Stimulated activated CD8-positive, alpha-beta memory T cell treated with anti-CD3 and anti-CD28 coated beads, Interleukin-4, amount 100 ng/mL, for 4 hours (primary cell): ENCODE measurements at places on chromosomes 11 and 22.

- DNase-seq, result no peak
These were observed 2.6 kb downstream of the TAGLN start for GRCh38 chr11:117201658-117202305.

DNA sequence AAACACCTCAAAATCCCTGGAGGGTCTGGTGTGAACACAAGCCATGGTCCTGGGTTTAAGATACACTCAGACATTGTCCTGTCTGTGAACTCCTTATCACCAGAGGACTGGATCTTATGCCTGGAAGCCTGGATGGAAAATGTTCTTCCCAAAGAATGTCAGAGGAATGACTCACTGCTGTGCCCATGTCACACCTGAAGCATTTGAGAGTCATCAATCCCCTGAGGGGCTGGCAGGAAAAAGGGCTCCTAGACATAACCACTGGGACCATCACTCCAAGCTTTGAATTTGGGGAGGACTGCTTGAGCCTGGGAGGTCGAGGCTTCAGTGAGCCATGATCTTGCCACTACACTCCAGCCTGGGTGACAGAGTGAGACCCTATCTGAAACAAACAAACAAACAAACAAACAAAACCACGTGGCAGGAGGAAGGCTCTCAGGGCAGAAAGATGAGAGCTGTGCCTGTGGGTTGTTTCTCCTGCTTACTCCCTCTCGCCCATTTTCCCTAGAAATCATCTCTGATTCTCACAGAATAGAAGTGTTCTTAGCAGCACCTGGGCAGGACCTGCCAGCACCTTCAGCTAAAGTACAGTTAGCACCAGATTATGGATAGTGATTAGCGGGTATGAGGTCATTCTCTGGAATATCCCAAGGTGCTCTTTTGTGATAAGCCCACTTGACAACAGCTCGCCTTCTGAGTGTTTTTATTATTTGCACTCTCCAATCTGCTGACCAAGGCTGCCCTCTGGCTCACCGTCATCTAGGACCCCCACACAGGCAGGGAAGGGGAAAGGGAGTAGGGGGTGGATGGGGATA is 11.9 kb upstream of the PRG2 start:
- DNase-seq, result no peak

GRCh38 chr11:103970701-103971249 is 65.7 kb upstream of the DDI1 start:
- no peak for DNase-seq

DNA sequence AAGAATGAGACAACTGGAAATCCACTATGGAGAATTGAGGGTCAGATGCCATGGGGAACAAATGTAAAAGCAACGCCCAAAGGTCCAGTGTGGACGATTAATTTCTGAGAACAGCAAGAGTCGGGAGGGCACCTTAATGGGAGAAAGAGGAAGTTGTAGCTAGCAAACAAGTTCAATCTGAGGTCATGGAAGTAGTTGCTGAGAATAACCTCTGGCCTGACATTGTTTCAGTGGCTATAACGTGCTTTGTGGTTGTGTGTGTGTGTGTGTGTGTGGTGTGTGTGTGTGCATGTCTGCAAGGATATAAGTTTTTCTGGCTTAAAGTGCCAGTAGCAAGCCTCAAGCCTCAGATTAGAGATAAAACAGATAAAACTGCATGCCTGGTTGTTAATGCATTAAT is 1630.1 kb upstream of the TENM4 start:
- DNase-seq, result no peak

GRCh38 chr11:118629761-118630661 is 22.6 kb downstream of the PHLDB1 start:
- DNase-seq, result no peak

GRCh38 chr11:69640260-69640994 is 529 bp upstream of the CCND1 start:
- DNase-seq, result no peak

GRCh38 chr11:47176328-47177228 is at the start of gene ARFGAP2:
Gene ARFGAP2, minus strand, starts transcription at chr11:47176879. Its CDS starts 26 bp downstream, at chr11:47176853.
- DNase-seq, result peak; percentile 92

GRCh38 chr11:78451371-78452150 is 33.9 kb upstream of the GAB2 start:
- no peak for DNase-seq

- no peak for DNase-seq
These were observed 23.1 kb upstream of the IRAG1 start for GRCh38 chr11:10716543-10717259.

GRCh38 chr11:46121724-46122477 is 647 bp upstream of the PHF21A start:
- peak; percentile 50 for DNase-seq

DNA sequence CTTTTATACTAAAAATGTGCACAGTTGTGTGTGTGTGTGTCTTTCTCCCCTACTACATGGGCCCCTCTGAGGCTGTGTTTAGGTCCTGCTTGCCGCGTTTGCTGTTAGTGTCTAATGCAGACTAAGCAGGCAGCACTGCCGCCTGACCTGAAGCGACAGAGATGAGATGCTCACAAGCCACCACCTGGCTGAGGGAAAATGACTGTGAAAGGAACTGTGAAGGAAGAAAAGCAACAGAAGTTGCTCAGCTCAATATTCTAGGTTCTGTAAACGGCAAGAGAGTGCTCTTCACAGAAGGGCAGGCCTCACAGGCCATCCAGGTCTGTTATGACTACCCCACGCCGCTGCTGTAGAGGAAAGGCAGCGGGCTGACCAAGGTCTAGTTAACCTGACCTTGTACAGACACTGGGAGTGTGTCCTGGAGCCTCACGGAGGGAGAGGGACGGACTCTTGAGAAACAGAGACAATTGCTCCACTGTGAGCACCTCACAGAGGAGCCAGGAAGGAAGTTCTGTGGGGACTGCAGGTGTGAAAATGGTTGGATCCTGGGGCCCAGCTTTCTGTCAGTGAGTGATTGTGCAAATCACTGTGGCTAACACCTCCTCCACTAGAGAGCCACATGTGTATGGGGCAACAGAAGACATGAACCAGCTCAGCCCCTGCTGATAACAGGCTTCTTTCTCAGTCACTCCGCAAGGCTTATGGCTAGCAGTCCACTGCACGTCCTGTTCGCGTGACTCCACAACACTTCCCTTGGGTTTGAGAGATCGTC is 31.3 kb upstream of the YPEL1 start:
- peak; percentile 12 for DNase-seq

GRCh38 chr11:69353696-69354544 is 60.0 kb downstream of the MYEOV start:
- DNase-seq, result no peak

DNA sequence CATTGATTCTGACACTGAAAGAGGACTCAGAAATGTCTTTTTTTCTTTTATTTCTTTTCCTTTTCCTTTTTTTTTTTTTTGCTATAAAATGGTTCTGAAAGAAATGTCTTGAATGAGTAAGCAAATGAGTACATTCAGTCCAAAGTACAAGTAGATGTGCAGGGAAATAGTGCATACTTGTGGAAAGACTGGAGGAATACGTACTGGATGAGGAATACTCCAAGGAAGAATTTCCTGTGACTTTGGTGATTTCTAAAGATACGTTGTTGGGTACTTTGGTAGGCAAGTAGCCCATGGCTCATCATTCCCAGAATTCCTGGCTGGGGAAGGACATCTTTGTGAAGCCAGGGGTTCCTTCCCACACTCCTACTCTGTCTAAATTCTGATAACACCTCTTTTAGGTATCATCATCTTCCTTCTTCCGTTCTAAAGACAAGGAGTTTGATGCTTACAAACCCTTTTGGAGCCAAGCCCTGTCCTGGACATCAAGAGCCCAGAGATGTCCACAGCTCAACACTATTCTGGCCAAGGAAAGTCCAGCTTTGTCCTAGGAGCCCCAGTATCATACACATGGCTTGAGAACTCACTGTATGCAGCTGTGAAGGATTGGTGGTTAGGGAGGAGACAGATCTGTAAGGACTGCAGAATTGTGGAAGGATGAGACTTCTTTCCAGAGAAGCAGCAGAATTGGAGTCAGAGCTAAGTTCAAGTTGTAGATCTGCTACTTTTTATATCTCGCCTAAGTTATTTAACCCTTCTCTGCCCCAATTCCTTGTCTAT is 4.8 kb upstream of the NUP98 start:
- no peak for DNase-seq

GRCh38 chr11:35629914-35630313 is 11.7 kb downstream of the FJX1 start:
- no peak for DNase-seq

DNA sequence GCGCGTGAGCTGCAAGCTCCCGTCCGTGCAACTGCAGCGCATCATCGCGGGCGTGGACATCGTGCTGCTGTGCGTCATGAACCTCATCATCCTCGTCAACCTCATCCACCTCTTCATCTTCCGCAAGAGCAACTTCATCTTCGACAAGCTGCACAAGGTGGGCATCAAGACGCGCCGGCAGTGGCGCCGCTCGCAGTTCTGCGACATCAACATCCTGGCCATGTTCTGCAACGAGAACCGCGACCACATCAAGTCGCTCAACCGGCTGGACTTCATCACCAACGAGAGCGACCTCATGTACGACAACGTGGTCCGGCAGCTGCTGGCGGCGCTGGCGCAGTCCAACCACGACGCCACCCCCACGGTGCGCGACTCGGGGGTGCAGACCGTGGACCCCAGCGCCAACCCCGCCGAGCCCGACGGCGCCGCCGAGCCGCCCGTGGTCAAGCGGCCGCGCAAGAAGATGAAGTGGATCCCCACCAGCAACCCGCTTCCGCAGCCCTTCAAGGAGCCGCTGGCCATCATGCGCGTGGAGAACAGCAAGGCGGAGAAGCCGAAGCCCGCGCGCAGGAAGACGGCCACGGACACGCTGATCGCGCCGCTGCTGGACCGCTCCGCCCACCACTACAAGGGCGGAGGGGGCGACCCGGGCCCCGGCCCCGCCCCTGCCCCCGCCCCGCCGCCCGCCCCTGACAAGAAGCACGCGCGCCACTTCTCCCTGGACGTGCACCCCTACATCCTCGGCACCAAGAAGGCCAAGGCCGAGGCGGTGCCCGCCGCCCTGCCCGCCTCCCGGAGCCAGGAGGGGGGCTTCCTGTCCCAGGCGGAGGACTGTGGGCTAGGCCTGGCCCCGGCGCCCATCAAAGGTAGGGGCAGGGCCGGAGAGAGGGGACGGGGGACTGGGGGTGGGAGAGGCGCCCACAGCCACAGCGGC is 7.3 kb downstream of the PANX2 start:
- DNase-seq, result no peak

GRCh38 chr22:48263791-48264351 is 1501.4 kb downstream of the TBC1D22A start:
- DNase-seq, result no peak

DNA sequence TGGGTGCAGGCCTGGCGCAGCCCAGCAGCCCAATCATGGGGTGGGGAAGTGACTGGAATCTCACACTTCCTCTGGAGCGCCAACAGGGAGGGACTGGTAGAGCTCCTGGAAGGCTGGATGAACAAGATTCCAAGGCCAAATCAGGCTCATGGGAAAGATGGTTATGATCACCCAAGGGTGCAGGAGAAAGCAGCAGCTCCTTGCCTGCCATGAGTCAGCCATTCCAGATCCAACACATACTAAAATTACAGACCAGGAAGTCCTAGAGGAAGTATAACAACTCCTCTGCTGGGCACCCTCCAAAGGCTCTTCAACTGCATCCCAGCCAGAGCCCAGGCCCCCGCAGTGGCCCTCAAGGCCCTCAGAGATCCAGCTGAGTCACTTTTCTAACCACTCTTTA is 427.3 kb downstream of the TENM4 start:
- DNase-seq, result no peak

DNA sequence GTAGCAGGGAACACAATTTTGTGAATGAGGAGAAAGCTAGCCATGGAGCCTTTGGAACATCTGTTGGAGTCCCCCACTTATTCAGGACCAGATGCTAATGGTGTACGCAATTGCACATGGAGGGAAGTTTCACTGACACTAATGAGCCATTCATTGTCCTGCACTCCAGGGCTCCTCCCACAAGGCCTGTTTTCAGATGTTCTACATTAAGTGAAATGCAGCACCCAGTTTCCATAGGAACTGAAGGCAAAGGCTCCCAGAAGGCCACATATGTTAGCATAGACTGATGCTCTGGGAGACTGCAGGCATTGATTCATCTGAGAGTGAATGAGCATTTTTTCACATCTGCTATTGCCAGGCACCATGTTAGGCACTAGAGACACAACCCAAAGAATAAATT is 399.5 kb downstream of the ETS1 start:
- DNase-seq, result no peak

- no peak for DNase-seq
These were observed 5.1 kb downstream of the TRIM22 start for GRCh38 chr11:5694642-5695041.

DNA sequence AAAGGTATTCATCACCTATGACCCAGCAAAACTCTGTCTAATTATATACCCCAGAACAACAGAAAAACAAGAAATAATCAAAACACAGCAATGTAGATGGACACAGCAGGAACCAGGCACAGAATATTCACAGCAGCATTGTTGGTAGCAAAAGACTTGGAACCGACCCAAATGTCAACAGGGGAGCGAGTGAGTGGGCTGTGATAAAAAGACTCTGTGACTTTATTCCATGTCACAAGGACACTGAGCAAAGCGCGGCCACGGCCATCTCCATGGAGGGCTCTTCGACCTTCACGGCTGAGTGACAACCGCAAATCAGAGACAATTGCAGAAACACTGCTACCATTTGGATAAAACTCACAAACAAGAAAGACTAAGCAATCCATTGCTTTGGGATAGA is 1373.1 kb downstream of the TBC1D22A start:
- DNase-seq, result no peak
